ENCODE measurements at places on chromosomes 11 and 22. TPM values are rescaled to one million over a fixed set of nuclear protein-coding genes. Genes with fewer than 3 reads are reported as not detected.
A peak's percentile ranks its signal among the peaks of the same experiment; 100 is the strongest.

Gene NLRP14
- under 0.01 TPM for total RNA-seq

Gene JAML
- 26.9 TPM for total RNA-seq

Gene KDM4D
- total RNA-seq = 1.3 TPM

Gene SART1
- 62.2 TPM for total RNA-seq

Gene TNNI2
- 1.3 TPM for total RNA-seq

Gene NRGN
- 5.1 TPM for total RNA-seq

Gene ACP2
- 37.4 TPM for total RNA-seq

Gene ARCN1
- total RNA-seq = 27.5 TPM

Gene BDNF
- under 0.01 TPM for total RNA-seq

Gene BBOX1
- total RNA-seq = not detected

Gene ZNF214
- total RNA-seq = 1.3 TPM

Gene RTN4R
- total RNA-seq = 8.9 TPM

DNA sequence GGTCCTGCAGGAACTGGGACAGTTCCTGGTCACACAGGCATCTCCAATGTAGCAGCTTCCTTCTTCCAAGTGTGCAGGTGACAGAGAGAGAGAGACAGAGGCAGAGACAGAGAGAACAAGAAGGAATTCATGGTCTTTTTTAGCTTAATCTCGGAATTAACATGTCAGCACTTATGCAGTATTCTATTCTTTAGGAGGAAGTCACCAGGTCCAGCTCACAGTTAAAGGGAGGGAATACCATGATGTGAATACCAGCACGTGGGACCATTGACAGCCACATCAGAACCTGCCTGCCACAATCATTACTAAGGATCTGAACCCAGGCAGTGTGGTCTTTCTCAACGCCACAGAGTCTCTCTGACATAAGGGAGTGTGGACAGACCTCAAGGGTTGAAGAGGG lies 341.6 kb downstream of the MN1 start:
- no peak for DNase-seq

GRCh38 chr22:45544588-45545170 lies 42.0 kb downstream of the FBLN1 start:
- no peak for DNase-seq

GRCh38 chr11:29538339-29539036 lies 478.3 kb downstream of the KCNA4 start:
- DNase-seq = no peak

DNA sequence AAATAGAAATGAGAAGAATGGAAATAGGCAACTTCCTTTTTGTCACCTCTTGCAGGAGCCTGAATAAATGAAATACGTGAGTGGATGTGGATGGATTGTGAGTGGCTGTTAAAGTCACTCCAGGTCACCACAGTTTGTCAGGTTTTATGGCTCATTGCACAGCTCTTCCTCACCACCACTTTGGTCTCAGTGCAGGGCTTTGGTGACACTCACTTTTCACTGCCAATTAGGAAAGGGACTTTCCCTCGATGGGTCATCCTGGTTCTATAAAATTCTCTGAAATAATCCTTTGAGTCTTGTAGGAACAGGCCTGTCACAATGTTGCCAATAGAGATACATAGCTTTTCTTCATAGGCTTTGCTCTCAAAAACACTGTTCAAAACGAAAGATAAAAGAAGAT lies 172.4 kb upstream of the C11orf87 start:
- DNase-seq = no peak

DNA sequence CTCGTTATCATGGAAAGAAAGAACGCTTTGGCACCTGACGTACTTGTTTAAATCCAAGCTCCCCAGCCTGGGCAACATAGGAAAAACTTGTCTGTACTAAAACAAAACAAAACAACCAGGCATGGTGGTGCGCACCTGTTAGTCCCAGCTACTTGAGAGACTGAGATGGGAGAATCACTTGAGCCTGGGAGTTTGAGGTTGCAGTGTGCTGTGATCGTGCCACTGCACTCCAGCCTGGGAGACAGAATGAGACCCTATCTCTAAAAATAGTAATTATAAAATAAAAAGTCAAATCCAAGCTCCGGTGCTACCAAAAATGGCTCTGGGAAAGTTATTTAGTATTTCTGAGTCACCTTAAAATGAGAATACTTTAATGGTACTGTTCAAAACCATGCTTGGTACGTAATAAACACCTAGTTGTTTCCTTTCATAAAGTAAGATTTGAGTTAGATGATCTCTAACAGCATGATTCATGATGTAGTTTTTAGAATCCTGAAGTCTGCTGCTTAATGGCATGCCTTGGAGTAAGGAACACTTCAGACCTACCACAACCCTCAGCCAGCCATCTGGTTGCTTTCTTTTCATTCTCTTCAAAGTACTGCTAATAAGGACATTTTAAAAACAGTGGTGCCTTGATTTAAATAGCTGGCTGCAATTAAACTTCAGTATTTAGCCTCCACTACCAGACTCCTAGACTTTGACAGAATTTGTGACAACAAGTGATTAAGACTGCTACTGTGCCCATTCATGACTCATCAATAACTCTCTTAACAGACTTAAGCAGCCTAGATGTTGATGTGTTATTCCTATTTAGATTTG lies 8.4 kb downstream of the PPME1 start:
- DNase-seq = no peak

GRCh38 chr22:20118300-20119020 lies 1.4 kb upstream of the TRMT2A start:
- no peak for DNase-seq

DNA sequence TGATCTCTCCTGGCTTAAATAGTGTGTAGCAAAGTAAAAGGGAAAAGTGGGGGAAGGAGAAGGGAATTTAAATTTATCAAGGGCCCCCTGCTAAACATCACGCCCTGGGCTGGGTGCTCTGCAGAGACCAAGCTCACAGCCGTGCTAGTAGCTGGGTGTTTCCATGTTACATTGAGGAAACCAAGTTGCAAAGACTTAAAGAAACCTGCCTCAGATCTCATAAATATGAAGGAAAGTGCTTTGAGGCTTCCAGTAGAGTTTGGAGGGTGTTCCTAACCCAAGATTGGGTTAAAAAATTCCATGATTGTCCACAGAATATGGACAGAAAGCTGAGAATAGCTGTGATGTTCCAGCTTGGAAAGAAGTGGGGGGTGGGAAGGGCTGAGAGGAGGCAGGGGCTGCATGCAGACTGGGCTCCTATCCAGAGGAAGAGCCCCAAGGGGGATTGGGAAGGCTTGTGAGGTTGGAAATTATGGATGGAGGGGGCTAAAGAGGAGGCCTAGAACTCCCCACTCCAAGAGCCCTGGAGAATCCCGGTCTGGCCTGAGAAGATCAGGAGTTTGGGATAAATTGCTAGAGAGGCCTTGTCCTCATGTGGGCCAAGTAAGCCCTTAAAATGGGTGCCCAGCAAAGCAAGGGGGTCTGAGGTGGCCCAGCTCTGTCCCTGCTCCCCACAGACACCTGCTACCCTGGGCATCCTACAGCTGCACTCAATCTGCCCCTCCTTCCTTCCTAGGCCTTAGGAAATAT lies 25.0 kb upstream of the OAF start:
- no peak for DNase-seq

DNA sequence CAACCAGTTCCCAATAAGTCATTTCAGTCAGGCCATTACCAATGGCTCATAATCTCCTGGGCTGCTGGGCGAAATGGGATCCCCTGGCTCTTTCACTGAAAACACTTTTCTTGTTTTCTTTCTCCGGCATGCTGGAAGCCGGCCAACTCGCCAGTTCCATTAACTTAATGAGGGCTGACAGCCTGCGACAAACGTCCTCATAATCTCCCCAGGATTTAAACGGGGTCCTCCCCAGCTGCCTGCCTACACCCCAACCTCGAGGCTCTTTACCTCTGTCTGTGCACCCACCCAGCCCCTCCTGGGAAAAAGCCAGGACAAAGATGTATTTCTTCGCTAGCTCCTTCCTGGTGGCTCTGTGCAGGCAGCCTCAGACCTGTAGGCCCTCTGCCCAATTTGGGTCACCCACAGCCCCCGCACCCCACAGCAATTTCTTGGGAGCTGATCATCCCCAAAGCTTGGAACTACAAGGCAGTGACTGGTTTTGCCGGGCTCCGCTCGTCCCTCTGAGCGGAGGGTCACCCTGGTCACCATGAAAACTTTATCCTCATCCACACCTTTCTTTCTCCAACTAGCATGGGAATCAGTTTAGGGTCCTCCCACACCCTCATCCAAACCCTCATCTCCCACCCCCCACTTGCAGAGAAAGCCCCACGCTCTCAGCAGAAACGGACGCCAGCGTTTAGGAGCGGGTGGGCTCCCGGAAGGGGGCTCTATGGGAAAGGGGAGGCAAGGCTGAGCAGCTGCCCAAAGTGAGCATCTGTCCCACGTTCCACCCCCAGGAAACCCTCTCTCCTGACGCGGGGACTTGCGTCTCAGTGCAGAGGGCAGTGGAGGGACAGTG lies 51.1 kb upstream of the KCNQ1OT1 start:
- DNase-seq = no peak

- DNase-seq = no peak
These were observed 27.3 kb downstream of the INCENP start for GRCh38 chr11:62150887-62151736.

GRCh38 chr22:22228921-22229320 lies 15.7 kb upstream of the VPREB1 start:
- no peak for DNase-seq

- DNase-seq = no peak
These were observed 10.4 kb downstream of the PDHX start for GRCh38 chr11:34926831-34927132.

- no peak for DNase-seq
These were observed 30.2 kb upstream of the P2RY2 start for GRCh38 chr11:73187854-73188253.

DNA sequence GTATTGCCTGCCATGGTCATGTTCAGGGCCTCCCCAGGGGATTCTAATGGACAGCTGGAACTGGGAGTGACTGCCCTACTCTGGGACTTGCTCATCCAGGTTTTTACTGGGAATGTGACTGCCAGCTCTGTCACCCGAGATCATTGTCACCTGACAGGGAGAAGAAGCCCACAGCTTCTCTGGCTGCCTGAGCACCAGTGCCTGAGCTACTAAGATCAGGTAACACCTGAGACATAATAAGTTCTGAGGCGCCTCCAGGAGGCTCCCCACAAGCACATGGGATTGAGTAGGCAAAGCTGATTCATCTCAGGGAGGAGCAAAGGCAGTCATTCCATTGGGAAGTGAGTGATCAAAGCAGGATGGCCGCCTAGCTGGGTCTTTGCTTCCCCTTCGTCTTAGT lies 84.2 kb upstream of the GALNT18 start:
- no peak for DNase-seq

DNA sequence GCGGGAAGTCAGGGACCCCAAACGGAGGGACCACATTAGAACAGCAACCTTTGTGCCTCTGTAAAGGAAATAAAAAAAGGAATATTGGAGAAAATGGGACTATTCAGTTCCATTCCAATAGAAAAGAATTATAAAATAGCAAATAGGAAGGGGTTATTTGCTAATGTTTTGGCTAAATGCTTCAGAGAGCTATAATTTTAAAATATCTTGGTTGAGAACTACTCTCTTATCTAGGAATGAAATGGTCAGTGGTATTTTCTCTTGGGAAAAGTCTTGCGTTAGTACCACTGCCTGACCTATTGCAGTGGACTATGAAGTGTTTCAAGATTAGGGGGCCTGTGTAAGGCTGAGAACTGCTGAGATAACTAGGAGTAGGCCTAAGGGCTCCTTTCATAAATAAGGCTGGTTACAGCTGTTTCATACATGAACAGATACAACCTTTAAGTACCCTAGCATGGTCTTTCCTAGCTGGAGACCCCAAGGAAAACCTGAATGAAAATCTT lies 6.9 kb upstream of the WEE1 start:
- no peak for DNase-seq

- DNase-seq = no peak
These were observed 3.2 kb upstream of the C11orf91 start for GRCh38 chr11:33703788-33704187.

GRCh38 chr22:44889255-44889878 lies 120.4 kb downstream of the PHF21B start:
- DNase-seq = no peak

- no peak for DNase-seq
These were observed at the start of gene IFITM10 for GRCh38 chr11:1750481-1750839. IFITM10 (minus strand) TSS chr11:1750595; CDS start chr11:1750442, 153 bp downstream.

GRCh38 chr11:62612366-62613290 lies at the start of the genes EML3 and ROM1:
EML3 (minus strand) TSS chr11:62612775; CDS start chr11:62612457, 318 bp downstream.
ROM1 (plus strand) TSS chr11:62613257; CDS start chr11:62613282, 25 bp downstream.
- peak; percentile 89 for DNase-seq

DNA sequence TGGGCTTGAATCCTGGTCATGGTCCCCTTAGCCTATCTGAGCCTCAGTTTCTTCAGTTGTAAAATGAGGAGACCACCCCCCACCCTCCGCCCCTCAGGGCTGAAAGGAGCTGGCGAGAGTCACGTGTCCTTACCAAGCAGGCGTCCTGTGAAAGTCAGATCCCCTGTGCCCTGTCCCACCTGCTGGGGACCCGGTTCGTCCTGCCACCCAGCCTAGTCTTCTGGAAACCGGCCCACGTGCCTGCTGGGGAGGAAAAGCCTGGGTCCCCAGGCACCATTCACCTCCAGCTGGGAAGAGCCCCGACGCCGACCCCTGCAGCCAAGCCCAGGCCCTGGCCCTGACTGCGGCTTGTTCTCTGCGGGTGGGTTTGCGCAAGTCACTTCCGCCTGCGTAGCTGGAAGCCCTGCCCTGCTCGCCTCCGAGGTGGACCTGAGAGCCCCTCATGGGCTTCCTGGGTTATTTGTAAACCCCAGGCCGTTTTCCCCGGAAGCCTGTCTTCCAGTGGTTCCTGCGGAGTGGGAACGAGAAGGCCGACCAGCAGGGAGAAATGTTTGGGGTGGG lies 679 bp upstream of the SSH3 start:
- DNase-seq = peak; percentile 59
